CD4-positive, alpha-beta T cell treated with Interleukin-15 for 1 hour (primary cell): ENCODE measurements at places on chromosomes 5 and 9.

DNA sequence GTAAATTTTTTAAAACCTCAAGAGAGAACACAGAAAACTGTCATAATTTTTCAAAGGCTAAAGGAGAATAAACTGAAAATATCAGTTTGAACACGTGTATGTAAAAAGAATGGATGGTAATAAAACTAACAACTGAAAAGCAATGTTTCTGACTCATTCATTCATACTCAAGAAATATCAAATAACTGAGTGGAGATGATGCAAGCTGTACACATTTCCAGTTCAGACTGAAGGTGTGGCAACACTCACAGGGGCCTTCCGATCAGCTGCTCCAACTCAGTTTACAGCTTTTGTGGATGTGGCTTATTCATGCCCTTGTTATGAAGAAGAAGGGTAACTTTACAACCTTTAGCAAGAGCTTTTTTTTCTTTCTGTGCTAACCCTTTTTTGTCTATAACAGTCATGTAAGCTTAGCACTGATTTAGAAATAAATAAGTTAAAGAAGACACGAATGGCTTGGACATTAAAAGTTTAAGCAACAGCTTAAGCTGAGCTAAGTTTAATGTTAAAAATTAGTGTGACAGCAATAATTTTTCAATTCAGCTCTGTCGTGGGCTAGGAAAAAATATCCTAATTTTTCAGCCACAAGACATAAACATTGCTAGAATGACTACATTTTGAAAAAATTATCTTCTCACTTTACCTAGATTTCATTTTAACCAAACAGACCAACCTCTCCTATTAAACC, 453.5 kb downstream of the RAB3C start:
- peak; percentile 58 for DNase-seq

DNA sequence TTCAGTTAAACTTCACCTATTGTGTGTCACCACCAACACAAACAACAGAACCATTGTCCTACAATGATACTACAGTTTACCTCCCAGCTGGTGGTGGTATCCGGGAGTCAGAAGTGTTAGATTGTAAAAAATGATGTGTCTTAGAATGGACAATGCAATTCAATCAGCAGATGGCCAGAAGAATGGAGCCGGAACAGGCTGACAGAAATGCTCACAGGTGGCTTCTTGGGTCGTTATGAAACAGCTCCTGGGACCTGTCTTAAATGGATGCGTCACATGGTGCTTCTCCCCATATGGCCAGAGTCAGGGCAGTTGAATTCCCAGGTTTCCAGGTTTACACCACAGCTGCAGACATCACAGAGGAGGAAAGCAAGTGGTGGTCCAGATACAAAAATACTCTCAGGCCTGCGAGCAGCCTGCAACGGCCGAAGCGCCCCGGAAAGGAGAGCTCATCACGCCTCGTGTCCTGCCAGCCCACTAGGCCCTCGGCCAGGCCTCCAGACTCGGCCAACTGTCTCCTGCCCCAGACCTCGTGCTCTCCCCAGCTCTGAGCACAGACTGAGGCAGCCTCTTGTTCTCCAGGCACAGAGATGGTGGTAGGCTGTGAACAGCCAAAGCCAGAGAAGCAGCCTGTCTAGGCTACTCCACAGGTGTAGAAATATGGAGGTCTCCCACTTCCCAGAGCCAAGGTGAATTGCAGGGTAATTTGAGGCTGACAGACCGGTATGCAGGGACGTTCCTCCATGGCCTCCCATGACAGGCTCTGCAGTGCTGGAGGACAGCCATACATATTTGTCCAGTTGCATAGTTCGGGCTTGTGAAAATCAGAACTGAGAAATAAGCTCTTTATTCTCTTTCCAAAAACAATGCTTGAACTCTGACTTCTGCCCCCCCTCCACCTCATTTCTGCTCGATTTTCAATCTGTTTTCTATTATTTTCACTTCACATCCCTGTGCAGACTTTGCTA, 98.5 kb upstream of the SPATA31C2 start:
- no peak for DNase-seq

- DNase-seq = no peak
Observed at GRCh38 chr9:92004045-92004392, 54.0 kb upstream of the ROR2 start.

DNA sequence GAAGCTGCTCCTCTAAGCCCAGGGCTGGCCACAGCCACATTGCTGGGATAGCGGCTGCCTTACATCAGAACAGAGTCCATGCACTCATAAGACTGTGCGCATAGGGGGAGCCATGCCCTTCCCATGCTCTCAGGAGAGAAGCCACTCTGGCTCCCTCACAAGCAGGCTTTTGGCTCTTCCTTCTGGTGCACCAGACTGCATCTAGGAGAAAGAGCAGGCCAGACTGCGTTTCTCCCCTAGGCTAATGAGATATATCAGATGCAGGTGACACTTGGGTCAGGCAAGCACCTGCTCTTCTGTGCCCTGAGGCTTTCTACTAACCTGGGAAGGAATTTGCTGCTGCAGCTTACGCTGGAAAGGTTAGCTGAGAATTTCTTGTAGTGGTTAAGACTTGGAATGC, 43.2 kb upstream of the BRINP1 start:
- DNase-seq = no peak

- DNase-seq = no peak
Observed at GRCh38 chr5:60945813-60946187, 795 bp downstream of the NDUFAF2 start.

GRCh38 chr9:32264170-32264864, 120.1 kb upstream of the ACO1 start:
- no peak for DNase-seq

GRCh38 chr9:13382595-13382994, 103.1 kb upstream of the MPDZ start:
- DNase-seq = no peak

DNA sequence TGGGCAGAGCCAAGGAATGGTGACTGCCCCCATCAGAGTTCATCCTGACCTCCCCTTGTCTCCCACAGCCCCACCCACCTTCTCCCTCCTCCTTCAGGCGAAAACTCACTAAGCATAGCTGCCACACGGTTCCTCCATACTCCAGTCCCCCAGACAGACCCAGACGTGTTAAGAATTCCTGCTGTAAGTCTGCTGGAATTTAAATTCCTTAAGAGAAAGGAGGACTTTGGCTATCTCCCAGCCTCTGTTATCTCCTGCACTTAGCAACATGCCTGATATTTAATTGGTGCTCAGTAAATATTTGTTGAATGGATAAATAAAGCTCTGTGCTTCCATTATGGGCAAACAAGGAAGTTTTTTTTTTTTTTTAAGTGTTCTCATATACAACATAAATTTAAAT, 213.7 kb downstream of the RFK start:
- DNase-seq = no peak

DNA sequence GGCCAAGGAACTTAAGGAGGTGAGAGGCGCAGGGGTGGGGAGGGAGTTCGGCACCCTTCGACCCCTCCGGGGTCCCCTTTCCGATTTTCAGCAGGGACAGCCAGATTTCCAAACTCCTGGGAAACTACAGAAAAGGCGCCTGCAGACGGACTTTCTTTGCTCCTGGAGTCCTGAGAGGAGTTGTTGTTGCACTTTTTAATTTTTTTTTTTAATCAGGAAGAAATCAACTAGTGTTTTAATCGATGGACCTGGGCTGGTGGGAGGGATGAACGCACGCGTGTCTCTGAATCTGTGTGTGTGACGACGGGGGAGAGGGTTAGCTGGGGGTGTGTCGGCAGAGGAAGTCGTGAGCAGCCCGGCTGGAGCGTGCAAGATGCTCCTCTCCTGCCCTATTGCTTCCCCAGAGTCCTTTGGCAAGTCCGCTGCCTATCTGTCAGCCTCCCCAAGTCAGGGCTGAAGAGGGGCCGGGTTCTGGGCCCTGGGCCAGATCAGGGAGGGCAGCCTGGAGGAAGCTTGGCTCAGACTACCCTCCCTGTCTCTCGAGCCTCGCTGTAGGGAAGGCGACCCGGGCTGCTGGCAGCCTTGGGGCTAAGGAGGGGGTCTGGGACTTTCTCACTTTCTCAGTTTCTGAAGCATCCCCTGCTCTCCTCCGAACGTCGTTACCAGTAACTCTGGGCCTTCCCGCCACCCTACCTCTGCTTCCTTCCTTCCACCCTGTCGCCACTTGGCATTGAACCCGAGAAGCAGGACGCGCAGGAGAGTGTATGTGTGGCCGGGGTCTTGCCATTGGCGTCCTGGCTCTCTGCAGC, 731 bp downstream of the PRR16 start:
- no peak for DNase-seq

DNA sequence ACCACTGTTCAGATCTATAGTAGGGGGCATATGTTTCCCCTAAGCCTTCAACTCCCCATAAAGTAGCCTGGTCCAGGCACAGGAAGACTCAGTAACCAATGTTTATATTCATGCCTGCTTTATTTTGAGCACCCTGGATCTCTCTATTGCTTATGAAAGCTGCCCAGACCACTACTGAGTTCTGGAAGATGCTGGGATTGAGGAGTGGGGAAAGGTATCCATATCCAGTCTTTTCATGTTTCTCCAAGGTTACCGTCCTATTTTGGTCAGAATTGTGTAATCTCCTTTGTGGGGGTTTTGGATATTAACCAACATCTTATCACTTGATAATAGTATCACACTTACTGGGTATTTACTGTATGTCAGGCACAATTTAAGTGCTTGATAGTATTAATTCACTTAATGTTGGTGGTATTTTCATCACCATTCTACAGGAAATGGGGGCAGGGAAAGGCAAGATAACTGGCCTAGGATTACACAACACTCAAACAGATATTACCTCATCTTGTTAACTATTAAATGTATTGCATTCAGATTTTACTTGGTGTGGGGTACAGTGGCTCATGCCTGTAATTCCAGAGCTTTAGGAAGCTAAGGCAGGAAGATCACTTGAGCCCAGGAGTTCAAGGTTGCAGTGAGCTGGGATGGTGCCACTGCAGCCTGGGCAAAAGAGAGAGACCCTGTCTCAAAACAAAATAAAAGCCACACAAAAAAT, 36.3 kb downstream of the RUSC2 start:
- DNase-seq = no peak

- no peak for DNase-seq
Observed at GRCh38 chr5:72859127-72859526, 42.7 kb downstream of the TNPO1 start.

DNA sequence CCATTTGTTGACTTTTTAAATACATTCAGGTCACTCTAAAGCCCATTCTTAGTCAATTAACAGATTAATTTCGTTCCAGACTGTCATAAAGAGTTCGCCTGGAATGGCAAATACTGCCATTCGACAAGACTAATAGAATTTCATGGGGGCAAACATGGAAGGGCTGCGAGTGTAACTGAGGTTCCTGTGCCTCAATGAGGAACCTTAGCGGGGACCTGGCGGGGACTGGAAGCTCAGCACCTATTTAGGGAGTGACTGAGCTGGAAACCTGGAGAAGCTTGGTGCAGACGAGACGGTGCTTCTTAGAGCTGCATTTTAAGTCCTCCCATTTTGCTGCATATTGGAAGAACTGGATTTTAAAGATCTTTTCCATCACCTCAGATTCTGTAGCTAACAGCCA, 3.4 kb downstream of the VCAN start:
- no peak for DNase-seq

- DNase-seq = no peak
Observed at GRCh38 chr9:127320115-127320378, 55.5 kb downstream of the GARNL3 start.

DNA sequence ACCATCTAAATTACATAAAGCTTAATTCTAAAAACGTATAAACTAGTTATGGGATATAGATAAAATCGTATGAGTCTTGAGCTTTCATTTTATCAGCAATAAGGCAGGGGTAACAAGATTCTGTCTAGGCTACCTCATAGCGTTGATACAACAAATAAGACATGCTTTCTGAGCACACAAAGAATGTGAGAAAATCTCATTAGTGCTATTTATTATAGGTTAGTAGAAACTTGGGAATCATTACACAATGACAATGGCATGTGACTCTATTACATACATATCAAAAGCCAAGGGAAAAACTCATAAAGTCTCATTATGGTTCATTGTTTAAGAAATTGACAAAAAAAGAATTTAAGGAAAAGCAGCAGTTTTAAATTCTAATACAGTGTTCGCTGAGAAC, 448.6 kb downstream of the PLK2 start:
- no peak for DNase-seq

DNA sequence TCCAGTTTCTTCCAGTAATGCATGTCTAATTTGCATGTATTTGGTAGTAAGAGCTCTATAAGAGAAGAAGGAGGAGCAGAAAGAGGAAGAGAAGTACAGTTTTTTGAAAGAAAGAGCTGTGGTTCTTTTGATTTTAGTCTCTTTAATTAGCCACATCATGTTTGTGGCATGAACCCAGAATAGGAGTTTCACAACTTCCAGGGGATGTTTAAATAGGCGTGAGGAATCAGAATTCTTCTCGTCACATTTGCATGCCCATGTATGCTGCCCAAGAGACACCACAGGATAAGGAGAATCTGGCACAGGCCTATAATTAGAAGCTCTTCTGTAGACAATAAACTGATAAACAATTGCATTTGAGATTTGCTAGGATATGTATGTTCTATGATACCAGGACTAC, 78.7 kb downstream of the GAS1 start:
- DNase-seq = no peak

DNA sequence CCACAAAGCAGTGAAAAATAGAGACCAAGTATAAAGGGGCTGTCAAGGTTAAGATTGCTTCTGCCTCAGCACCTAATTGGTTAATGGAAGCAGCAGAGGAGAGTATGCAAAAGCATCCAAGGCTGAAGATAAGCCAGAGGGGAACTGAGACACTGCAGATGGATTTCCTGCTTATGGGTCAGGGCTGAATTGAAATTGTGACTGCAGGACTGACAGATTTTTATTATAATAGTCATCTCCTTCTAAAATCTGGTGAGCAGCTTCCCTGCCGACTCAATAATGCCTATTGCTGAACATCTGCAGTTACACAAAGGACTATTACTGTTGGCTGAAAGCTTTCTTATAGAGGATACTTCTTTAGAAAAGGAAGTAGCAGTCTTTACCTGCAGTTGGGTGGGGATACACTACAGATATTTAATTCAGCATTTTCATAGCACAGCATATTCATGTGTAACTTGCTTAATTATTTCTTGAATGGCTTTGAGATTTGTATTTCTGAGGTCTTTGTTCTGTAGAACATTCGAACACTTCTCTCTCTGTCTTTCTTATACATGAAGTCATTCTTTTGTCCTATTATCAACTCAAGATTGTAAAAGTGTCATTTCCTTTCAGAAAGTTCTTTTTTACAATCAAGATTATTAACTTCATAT, 363.0 kb upstream of the RIOK2 start:
- DNase-seq = no peak

DNA sequence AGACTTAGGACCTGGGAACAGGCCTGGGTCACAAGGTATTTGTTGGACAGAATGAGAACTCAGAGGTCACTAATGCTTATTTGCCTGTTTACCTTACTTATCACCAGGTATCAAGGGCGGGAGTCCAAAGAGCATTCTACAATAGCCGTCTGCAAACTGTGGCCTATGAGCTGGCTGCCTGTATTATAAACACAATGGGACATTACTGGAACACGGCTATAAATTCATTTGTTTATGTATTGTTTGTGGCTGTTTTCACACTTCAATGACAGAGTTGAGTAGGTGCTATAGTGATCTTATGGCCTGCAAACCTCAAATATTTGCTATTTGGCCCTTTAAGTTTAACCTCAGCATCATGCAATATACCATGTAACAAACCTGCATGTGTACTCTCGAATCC, 76.6 kb upstream of the ASTN2 start:
- DNase-seq = no peak
